ENCODE measurements at places on chromosomes 6 and 20.

DNA sequence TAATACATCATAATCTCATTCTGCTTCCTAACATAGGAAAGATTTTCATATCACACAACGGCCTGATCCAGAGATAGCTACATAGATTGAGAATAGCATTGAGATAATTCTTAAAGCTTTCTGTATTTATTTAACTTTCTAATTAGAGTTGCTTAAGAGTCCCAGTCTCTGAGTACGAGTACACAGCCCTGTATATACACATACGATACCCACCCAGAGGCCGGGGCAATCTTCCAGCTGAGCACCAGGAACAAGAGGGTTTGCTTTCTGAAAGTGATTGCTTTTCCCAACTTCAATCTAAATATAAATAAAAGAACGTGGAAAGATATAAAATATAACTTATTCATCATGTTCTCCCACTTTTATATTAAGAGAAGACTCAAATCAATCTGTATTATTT, 313.8 kb downstream of the COL12A1 start:
- no peak for DNase-seq

DNA sequence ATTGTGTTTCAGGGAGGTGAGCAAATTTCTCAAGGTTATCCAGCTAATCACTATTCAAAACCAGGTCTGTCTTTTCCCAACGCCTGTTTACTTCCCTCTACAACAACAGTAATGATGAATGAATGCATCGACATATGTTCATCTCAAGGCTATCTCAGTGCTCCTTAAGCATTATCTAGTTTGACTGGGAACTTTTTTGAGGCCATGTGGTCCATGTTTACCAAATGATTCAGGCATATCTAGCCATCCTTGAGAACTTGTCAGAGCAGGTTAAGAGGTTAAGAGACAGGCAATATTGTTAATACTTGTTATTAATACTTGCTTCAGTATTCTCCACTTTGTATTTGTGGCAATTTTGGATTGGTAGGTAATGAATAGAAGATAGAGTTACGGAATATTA, 1038.4 kb upstream of the FLRT3 start:
- peak; percentile 87 for DNase-seq

GRCh38 chr6:125117818-125118217, 35.8 kb upstream of the TPD52L1 start:
- DNase-seq: no peak

GRCh38 chr20:62839261-62839660, 22.4 kb downstream of the TCFL5 start:
- DNase-seq: no peak

- DNase-seq: no peak
These were observed 66.3 kb downstream of the ATXN1 start for GRCh38 chr6:16694781-16695578.

DNA sequence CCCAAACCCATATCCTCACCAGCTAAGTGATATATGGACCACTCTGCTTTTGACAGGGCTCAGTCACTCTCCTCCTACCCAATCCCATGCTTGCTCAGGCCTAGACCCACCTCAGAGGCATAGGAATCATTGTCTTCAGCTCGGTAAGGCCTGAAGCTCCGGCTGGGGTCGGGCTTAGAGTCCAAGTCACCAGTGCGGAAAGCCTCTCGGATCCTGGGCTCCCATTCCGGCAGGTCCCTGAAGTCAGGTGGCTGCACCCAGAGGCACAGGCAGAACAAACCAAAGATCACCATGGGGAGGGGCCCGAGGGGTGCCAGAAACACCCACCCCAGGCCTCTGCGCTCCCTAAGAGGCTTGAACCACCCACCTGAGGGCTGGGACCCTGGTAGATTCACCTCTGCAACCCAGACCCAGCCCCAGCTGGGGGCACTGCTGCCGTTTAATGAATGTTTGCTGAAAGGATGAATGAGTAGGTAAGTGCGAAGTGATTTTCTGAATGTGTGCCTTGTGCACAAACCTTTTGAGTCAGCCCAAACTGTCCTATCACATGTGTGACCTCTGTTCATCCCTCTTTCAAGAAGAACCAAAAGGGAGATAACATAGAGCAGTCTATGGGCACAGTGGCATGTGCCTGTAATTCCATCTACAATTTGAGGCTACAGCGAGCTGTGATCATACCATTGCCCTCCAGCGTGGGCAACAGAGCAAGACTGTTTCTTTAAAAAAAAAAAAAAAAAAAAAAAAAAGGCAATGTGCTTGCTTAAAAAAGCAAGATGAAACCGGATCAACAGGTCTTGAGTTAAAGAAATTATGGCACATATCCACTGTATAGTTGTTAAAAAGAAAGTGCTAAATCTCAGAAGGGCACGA, 39.3 kb upstream of the DSN1 start:
- no peak for DNase-seq

- no peak for DNase-seq
These were observed 12.5 kb downstream of the UTRN start for GRCh38 chr6:144297511-144298100.

- DNase-seq: peak; percentile 93
These were observed 10.8 kb upstream of the RNF24 start for GRCh38 chr20:4026093-4026601.

DNA sequence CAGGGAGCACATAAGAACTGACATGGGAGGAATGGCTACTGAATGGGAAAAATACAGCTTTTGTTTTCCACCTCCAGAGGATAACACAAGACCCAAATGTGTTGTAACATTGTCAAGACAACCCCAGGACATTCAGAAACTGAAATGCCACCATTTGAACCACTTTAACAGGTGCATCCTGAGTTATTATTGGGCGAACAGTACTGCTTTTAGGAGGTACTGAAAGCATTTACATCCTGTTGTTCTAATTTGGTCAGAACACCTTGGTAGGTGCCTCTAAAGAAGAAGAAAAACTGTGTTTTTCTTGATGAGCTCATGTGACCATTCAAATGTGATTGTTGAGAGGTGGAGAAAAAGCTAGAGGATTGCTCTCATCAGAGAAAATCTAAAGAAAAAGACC, 6.4 kb upstream of the TXNDC5 start:
- DNase-seq: no peak

- DNase-seq: no peak
These were observed 101.9 kb downstream of the CDH26 start for GRCh38 chr20:60060006-60060557.

DNA sequence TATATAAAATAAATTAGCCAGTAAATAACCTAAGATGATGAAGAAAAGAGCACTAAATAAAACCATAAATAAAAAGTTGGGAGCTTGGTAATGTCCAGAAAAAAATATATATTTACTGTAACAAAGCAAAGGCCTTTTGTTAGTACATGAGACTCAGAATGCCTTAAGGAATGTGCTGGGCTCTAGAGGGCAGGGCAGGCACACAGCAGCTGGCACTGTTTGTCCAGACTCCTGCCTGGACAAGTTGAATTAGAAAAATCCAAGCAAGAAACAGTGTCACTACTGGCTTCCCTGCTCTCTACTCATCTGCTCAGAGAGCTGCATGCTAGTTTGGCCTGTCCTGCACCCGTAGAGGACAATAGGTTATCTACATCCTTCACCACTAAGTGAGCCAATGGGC, 8.8 kb downstream of the DEFB129 start:
- peak; percentile 31 for DNase-seq

DNA sequence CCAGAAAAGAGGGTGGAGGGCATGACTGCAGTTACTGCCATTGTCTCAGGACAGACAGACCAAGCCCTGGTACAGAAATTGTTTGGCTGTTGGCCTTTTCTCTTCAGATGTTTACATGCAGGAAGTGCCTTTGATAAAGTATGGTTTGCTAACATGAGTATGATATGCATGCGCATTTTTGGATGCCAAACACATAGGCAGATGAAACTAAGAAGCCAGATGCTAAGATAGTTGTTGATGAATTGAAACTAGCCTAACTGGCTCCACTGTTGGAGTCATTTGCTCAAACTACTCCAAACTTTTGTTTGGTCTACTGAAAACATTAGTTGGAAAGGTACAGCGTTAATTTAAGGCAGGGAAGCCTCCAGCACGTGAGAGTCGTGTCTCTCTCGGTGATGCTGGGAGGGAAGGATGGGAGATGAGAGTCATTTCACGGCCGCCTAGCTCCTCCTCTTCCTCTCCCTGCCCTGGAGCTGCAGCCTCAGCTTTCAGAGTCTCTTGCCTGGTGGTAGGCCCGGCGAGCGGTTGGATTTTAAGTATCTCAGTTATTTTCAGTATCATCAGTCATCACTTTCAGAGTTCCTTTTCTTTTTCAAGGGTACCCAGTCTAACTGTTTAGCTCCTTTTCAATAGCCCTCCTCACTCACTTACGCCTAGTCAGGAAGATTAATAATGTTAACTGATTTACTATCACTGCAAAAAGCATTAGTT, 29.7 kb downstream of the RREB1 start:
- DNase-seq: no peak

- peak; percentile 2 for DNase-seq
These were observed at the start of gene PKHD1 for GRCh38 chr6:52087498-52087999. Gene PKHD1 (minus strand): TSS chr6:52087613. CDS start chr6:52084933, 2,680 bp downstream.

- DNase-seq: no peak
These were observed 205.3 kb upstream of the FOXA2 start for GRCh38 chr20:22789676-22790075.

GRCh38 chr6:22333802-22334201, 37.0 kb upstream of the PRL start:
- no peak for DNase-seq

- DNase-seq: no peak
These were observed 16.8 kb upstream of the ARID1B start for GRCh38 chr6:156760377-156760776.
